ENCODE measurements at places on chromosomes 5 and 9.

- DNase-seq = no peak
Observed at GRCh38 chr5:172453206-172453985, 929 bp downstream of the SH3PXD2B start.

GRCh38 chr5:138962614-138963370 lies 87.7 kb upstream of the LRRTM2 start:
- no peak for DNase-seq

DNA sequence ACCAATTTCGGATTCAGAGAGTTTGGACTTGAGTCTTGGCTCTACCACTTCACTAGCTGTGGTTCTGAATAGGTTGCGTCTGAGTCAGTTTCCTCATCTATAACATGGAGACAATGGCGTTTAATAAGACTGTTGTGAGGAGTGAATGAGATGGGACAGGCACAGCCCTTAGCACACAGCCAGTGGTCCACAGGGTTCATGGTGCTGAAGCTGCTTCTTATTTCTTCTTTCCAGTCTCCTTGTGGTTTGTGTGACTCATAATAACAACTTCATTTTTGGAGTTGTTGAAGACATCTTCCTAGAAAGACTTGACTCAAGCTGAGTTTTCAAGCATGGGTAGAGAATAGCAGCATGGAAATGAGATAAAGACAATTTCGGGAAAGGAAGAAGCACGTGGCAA lies 172.6 kb upstream of the PPP2R2B start:
- DNase-seq = no peak

- no peak for DNase-seq
Observed at GRCh38 chr9:74666625-74667316, 169.6 kb downstream of the RORB start.

- no peak for DNase-seq
Observed at GRCh38 chr5:89401659-89402058, 518.7 kb upstream of the MEF2C start.

GRCh38 chr9:69513141-69513820 lies 158.9 kb downstream of the APBA1 start:
- peak; percentile 23 for DNase-seq

DNA sequence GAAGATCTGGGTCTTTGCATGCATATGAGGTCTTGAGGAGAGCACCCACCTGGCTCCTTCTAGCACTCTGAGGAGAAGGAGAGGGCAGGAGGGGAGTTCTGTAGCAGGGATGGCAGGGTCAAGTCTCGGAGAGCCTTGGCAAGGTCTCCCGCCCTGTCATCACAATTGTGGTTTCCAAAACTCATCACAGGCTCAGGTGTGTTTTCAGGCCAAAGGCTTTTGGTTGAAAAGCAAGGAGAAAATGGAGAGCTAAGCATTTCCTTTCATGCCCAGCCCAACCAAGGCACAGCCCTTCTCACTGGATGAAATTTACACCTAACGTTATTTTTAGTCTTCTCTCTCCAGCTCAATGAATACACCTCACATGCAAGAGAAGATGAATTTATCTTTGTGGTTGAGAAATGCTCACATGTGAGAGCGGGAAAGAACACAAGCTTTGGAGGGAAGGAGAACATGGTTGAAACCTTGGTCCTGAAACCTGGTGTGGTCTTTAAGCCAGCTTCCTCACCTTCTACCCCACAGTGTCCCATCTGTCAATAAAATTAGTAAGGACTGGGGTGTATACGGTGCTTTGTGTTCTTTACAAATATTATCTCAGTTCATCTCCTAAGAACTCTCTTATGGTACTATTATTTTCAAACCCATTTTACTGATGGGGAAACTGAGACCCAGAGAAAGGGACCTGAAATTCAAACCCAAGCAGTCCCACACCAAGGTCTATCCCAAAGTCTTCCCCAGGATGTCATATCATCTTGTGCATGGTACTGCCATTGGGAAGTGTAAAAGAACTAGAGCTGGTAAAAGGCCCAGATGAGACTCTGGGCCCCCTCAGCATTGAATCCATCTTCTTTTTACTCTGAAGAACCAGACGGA lies 47.8 kb upstream of the CPEB4 start:
- DNase-seq = no peak

- no peak for DNase-seq
Observed at GRCh38 chr5:34900652-34901051, 14.7 kb downstream of the RAD1 start.

GRCh38 chr5:10572451-10572850 lies 8.6 kb downstream of the ANKRD33B start:
- DNase-seq = no peak

DNA sequence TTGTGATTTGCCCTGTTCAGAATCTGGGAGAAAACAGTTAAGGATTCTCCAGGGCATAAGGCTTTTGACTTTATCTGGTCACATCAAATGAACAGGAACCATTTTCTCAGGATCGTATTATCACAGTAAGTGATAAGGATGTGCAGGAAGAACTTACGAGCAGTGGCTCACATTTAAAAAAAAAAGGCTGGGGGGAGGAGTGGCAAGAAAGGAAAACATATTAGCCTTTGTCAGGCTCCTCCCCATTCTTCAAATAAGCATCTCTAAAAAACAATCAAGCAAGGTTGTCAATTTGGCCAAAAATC lies 234.3 kb upstream of the TMEM161B start:
- no peak for DNase-seq

Measured in thyroid gland (tissue), 4 donors.